ENCODE measurements at places on chromosomes 5 and 9. TPM values are rescaled to one million over a fixed set of nuclear protein-coding genes. Genes with fewer than 3 reads are reported as not detected.

The SHLD3 gene
- total RNA-seq, result 1.7 TPM

The TLE1 gene
- total RNA-seq, result 9.8 TPM

The IFNK gene
- not detected for total RNA-seq

The CCL27 gene
- total RNA-seq, result not detected

The MTAP gene
- total RNA-seq, result 20.4 TPM

The TMEM215 gene
- total RNA-seq, result not detected

The SEMA5A gene
- total RNA-seq, result 28.6 TPM

The PDE8B gene
- 1.0 TPM for total RNA-seq

The ZNF366 gene
- total RNA-seq, result 8.7 TPM

The AGXT2 gene
- total RNA-seq, result not detected

The SV2C gene
- 0.22 TPM for total RNA-seq

The ARSK gene
- total RNA-seq, result 4.7 TPM

DNA sequence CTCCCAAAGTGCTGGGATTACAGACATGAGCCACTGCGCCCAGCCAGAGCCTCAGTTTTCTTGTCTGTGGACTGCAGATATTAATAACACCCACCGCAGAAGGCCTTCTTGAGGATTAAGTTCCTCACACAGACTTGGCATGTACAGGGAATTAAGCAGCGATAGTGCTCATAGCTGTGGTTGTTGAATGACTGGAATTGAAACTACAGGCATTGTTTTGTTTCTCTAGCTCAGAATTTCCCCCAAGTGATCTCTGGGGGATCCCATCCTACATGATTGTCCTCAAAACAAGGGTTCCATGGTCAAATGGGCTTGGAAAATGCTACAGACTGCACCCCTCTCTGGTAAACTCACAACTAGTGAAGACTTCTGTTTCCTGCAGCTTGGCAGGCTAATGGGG is 44.2 kb upstream of the TDRD7 start:
- DNase-seq, result no peak

DNA sequence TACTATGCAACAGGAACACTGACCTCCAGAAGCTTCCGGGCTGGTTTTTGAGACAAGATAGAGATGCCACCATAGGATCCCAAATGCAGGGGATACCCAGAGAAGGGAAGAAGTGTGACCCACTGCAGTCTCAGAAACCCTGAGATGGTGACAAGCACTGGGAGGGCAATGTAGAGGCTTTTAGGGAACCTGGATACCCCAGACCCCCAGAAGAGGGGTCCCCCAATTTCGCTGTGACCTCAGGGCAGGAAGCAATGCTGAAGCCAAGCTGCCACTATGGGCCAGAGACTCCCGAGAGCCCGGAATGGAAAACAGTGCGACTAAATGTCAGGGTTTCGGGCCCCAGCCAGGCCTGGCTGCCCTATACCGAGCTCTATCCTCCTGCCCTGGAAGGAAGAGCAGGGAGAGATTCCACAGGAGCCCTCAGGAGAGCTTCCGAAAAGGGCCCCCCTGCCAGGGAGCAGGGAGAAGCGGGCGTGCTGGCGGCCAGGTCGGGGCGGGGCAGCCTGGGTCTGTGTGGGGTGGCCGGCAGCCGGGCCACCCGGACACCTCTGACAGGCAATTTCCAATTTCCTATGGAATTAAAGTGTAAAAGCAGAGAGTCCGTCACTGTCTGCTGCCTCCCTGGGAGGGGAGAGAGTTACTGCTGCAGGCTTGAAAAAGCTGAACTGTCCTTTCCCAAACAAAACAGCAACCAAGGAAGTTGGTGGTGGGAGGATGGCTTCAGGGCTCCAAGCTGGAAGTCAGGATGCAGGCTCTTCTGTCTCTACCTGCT is 154.2 kb downstream of the FGF18 start:
- DNase-seq, result no peak

DNA sequence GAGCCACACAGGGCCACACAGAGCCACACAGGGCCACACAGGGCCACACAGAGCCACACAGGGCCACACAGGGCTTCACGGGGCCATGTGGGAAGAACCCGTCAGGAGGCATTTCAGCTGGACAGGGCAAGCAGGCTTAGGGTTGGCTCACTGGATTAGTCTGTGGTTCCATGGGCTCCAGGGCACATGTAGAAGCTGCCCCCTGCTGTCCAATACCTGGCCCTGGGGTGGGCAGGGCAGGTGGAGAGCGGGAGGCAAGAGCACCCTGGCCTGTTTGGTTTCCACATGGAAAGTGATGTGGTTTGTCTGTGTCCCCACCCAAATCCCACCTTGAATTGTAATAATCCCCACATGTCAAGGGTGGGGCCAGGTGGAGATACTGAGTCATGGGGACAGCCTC is 16.4 kb upstream of the LPCAT1 start:
- no peak for DNase-seq

GRCh38 chr9:121698627-121699570 is 47.5 kb downstream of the DAB2IP start:
- DNase-seq, result peak; percentile 86

DNA sequence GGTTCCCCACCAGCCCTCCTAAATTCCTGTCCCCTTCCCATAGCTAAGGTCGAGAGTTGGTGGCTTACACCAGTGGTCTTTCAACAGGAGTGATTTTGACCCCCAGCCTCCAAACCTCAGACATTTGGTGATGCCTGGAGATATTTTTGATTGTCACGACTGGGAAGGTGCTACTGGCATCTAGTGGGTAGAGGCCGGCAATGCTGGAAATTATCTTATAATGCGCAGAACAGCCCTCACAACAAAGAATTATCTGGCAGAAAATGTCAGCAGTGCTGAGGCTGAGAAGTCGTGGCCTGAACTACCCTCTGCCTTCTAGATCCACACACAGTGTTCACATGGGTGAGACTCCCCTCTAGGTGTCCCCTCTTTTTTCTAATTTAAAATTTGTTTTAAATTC is 69.6 kb downstream of the IL31RA start:
- DNase-seq, result no peak

DNA sequence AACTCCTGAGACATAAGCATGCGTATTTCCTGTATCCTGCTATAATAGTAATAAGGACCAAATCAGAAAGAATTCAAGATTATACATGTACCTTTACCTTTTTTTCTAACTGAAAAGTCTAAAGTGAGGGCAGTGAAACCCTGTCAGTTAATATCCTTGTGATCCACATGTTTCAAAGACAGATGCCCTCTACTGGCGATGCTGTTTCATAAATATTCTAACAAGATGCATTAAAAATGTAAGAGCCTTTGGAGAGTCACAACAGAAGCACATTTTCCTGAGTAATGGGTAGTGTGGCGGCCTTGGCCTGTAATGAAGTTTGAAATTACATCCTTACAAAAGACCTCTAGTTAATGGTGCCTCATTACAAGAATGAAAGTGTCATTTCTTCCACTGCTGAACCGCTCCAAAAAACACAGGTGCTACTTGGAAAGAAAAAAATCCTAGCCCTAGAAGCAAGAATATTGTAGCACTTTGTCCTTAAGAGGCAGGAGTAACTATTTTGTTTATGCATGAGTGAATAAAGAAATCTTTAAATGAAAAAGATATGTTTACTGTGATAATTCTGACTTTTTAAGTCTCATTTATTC is 232.6 kb downstream of the EPB41L4A start:
- DNase-seq, result no peak

DNA sequence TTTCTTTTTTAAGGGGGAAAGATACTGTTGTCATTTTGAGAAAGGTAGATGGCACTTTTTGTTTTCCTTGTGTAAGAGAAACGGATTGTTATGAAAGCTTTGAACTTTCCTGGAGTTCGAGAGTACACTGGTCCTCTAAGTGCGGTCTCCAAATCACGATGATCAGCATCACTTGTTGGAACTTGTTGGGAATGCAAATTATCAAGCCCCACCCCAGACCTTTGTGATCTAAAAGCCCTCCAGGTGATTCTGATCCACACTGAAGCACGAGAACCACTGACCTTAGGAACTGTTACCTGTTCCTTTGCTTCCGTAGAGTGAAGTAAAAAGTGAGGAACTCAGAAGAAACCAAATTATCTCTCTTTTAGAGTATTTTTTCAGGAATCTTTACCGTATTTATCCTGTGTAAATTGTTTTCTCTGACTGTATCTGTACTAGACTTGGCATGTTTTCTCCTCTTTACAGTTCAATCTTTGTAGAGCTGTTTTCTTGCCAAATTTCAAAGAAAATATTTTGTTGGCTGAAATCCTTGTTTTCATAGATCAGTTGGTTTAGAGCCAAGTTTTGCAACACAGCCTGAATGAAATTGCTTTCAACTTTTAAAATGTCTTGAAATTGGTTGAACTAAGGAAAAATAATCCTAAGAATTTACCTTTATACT is 4.0 kb downstream of the MAT2B start:
- no peak for DNase-seq

DNA sequence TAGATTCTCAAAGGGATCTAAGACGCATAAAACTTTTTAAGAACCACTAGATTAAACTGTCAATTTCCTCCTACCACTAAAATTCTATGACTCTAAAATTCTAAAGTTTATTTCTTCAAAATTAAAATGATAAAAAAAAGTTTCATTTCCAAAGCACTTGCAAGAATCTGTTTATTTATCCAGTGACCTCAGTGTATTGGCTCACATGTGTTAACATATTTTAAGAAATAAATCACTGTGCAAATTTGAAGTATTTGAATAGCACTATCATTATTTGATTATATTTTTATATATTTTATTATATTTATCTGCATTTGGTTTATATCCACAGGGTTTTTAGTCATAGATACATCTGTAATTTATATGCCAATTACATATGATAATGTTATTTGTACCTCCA is 62.2 kb upstream of the SLC12A2 start:
- no peak for DNase-seq

DNA sequence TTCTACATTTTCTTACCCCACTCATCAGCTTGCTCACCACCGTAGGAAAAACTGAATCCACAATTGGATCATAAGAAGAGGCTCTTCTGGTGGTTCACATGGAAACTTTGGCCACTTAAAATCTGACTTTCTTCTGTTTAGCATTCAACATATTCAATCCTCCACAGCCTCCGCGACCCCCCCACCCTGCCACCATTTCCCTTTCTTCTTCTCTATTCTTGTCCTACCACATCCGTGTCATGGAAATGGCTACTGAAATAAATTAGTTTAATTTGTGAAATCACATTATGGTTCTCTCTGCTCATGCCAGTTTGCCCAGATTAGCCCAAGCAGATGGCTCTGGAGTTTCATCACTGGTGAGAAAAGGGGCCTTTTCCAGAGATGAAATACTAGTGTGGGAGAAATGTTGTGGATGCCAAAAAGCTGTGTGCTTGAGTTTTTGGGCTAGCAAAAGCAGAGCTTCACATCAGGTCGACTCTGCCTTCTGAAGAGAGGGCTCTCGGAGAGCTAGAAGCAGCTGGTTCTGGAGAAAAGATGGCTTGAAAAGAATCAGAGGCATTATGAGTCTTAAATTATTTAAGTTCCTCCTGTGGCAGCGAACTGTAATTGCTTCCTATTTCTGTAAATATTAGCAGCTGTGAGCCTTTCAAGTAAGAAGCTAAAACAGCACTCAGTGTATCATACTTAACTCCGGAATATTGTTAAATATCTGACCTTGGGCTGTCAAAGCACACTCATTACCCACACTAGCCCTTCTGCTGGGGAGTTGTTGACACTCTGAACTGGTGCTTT is 107.1 kb downstream of the MAT2B start:
- DNase-seq, result no peak

DNA sequence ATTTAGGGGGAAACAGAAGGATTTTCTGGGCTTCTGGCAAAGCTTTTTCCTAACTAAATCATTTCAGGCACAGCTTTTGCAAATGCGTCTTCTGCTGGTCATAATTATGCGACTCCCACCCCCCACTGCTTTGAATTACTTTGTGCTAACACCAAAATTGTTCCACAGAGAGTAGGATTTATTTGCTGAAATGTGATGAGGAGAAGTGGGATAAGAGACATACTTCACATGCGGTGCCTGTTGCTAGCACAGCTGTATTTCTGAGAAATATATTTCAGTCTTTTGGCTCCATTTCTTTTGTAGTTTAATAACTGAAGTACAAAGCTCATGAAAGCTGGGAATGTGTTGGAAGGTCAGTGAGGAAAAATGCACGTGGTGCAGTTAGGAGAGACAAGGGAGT is 83.2 kb upstream of the TAS2R1 start:
- no peak for DNase-seq

- DNase-seq, result peak; percentile 73
These were observed 75.4 kb downstream of the STK32A start for GRCh38 chr5:147310059-147310704.

DNA sequence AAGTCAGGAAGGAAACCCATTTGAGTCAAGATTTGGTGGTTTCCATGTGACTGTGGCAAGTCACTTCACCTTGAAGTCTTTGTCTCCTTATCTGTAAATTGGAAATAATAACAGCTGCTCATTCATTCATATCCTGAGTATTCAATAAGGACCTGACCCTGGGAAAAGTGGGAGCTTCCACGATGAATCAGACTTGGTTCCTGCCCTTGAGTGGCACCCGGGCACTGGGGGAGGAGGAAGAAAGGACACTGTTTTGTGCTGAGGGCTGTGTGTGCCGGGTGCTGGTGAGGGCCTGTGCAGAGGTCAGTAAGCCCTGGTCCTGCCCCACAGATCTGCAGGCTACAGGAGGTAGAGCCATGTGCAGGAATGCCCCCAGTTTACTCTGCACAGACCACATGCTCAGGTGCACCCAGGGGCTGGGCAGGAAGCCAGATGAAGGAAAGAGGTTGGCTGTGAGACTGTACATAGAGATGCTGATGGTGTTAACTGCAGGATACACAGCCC is 6.8 kb downstream of the NDST1 start:
- no peak for DNase-seq

- no peak for DNase-seq
These were observed 132.7 kb downstream of the MAPKAP1 start for GRCh38 chr9:125574126-125574877.

GRCh38 chr5:150508828-150509227 is 897 bp downstream of the NDST1 start:
- DNase-seq, result no peak

GRCh38 chr9:436482-436881 is 221.8 kb downstream of the DOCK8 start:
- DNase-seq, result no peak

DNA sequence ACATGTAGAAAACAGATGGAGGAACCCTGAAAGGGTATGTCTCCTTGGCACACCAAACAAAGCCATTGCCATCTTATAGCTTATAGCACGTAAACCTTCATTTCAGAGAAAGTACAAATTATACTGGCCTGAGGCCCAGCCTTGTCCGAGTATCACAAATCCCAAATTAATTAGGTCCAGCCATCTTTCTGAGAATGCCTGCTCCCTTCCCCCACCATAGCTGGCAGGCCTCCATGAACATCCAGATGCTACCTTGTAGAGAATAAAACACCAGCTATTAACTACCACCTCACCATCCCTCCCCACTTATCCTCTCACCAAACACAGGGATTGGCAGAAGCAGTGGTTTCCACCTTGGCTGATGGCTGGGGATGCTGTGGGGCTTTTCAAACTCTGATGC is 224.0 kb downstream of the SPOCK1 start:
- no peak for DNase-seq

GRCh38 chr5:122772446-122772845 is 2.4 kb upstream of the SNX2 start:
- DNase-seq, result no peak
